ENCODE measurements at places on chromosomes 2 and 18.

DNA sequence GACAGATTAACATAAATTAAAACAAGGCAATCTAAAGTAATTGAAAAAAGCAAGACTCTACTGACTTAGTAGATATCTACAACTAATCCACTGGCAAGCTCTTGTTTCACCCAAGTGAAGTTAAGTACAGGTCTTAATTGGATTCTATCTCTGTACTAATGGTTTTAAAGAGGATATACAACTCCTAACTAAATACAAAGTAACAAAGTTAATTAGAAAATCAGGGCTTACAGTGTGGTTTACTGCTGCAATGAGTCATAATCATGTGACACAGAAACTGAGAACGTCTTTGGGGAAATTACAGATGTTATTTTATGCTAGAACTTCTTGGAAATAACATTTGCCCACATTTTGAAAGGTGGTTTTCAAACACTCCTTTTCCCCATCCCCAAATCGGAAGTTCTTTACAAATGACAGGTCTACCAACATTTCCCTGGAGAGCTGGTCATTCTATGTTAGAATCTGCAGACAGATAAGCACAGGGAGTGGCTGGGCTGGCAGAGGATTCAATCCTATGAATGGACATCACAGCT lies 245.3 kb downstream of the STK39 start:
- DNase-seq: no peak

- DNase-seq: no peak
Measured at GRCh38 chr18:25058521-25058920, 293.4 kb downstream of the ZNF521 start.

DNA sequence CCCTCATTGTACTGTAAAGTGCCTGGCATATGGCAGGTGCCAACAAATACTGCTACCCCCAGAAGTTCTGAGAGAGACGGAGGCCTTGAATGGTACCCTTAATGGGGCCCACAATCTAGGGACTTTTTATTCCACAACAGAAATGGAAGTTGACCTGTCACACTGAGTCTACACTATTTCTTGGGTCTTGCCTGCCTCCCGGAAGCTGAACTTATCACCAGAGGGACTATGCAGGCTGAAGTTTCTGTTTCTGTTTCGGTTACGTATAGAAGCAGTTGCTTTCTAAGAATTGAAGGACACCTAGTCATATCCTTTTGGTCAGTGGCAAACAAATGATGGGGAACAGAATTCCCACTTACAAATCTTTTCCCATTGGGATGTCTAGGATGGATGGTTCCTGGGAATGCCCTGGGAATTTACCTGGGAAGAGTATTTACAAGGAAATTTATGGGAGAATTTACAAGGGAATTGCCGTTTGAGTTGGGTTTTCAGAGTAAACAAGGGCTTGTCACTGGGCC lies 74.2 kb downstream of the HS1BP3 start:
- peak; percentile 79 for DNase-seq

DNA sequence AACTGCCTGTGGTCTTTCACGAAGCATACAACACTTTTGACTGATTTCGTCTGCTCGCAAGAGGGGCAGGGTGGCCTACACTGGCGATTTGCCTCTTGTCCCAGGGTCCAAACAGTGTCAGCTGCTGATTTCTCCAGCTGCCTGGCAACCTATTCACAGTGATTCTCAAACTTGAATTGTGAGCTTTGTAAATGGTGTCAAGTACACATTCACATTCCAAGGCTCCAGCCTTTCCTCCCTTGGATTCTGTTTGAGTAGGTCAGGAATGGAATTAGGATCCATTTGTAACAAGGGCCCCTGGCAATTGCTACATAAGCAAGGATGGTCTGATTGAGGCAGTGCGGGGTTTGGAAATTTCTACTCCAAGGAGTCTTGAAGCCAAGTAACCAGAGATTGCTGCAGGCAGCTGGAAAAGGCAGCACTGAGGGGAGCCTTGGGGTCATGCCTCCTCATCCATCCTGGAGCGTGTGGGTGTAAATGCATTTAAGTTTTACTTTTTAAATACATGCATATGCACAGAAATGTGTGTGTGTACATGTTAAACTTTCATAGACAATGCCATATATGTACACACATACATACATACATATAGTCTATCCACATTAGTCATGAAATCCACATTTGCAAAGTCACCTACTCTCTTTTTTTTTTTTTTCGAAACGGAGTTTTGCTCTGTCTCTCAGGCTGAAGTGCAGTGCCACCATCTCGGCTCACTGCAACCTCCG lies 86.8 kb upstream of the UXS1 start:
- DNase-seq: no peak

GRCh38 chr2:31945572-31945935 lies 65.3 kb downstream of the MEMO1 start:
- DNase-seq: no peak

- no peak for DNase-seq
Measured at GRCh38 chr2:118371515-118371914, 283.2 kb downstream of the INSIG2 start.

- DNase-seq: peak; percentile 78
Measured at GRCh38 chr2:47724221-47724981, 58.5 kb upstream of the MSH6 start.

DNA sequence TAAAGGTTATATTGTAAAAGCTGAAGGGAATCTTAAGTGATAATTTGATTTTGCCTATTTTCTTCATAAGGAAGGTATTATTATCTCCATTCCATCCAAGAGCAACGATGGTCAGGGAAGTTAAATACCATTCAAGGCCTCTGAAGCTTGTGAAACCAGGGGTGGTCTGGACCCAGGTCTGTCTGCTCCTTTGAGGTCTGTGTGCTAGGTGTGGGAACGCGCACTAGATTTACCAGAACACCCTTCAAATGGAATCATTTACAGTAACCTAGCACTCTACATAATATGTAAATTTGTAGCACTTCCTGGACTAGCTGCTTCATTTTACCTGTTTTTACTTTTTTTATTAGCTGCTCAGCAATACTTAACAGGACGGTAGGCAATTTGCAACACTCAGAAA lies 6.4 kb upstream of the TRIB2 start:
- DNase-seq: no peak

Measured in GM10248 (cell line).